ENCODE measurements at places on chromosomes 2 and 18. TPM values are rescaled to one million over a fixed set of nuclear protein-coding genes. Genes with fewer than 3 reads are reported as not detected.

DNA sequence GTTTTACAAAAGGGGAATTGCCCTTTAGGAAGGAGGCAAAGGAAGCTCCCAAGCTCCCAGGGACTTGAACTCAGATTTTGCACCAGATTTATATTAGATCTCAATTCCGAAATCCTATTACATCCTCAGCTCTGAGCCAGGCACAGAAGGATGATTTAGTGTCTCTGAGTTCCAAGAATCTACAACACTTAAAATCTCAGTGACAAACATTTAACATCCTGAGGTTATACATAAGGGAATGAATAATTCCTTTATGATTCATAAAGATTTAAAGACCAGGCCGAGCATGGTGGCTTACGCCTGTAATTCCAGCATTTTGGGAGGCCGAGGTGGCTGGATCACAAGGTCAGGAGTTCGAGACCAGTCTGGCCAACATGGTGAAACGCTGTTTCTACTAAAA, 16.5 kb upstream of the SLC20A1 start:
- DNase-seq = no peak

DNA sequence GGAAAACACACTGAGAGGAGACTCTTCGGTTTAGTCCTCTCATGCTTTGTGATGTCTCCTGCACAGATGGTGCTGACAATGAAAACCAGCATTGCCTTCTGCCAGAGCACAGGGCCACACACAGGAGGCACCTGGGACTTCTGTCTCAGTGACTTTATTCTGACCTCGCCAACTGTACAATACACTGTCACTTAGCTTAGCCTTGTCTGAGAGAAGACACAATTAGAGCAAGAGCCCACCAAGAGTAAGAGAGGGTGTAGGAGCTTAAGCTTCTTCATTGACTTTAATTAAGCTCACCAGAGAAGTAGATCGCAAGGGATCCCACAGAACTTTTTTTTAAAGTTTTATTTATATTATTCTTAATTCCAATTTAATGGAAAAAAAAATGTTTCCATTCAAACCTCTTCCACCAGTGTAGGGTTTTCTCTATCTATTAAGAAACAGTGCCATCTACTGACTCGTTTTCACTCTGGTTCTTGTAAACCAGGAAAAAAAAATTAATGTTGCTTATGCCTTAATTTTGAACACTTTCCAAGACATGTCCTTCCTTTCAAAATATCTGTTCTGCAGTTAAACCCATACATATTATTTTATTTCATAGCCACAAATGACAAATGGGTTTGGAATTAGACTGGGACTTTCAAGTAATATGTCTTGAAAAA, 42.4 kb upstream of the DDX18 start:
- peak; percentile 50 for DNase-seq

- no peak for DNase-seq
Observed at GRCh38 chr18:35289727-35290093, 319 bp downstream of the ZSCAN30 start.

DNA sequence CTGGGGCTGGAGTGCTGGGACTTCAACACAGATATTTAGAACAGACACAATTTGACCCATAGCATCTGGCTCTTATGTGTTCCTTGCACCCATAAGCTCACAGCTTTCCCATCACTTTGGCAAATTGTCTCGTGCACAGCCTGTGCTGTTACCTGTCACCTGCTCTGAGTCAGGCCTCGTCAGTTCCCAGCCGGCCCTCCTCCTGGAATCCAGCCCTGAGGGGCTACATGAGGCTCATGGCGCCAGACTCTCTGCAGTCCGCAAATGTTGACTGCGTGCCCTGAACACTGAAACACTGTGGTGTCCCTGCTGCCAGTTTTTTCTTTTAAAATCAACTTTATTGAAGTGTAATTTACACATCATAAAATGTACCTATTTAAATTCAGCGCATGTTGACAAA, 65.4 kb upstream of the BZW1 start:
- DNase-seq = no peak

Gene CCBE1
- not detected for total RNA-seq
